ENCODE measurements at places on chromosomes 5 and 9.

DNA sequence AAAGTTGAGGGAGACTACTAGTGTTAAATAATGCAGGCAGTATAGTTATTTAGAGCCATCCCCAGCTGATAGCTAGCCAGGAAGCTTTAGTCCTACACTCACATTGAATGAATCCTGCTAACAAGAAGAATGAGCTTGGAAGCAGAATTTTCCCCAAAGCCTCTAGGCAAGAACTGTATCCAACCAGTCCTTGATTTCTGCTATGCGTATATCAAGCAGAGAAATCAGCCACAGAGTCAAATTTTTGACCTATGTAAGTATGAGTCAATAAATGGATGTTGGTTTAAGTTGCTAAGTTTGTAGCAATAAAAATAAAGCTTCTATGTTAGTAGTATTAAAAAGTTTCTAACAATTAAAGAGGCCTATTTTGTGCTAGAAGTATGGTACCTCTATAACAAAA, 672.1 kb upstream of the CHD1 start:
- DNase-seq: no peak

DNA sequence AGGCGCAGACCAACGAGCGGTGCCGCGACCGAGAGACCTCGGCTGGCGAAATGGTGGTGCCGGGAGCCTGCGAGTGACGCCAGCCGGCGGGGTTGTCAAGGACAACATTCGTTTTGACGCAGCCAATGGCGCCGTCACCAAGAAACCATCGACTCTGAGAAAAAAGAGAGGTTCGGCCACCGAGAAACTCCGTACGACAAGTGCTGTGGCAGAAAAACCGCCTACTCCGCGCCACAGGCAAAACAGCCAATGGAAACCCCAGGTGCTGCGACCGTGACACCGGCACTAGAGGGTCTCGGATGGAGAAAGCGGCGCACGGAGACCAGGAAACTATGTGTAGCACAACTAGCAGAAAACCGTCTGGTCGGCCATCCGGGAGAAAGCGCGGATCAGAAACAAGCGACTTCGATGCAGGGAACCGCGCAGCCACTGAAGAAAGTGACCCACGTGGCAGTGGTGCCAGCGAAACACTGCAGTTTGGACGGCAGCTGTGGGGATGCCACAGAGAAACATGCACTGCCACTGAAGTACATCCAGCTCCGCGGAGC, 88.8 kb downstream of the ANXA2R start:
- peak; percentile 64 for DNase-seq

- no peak for DNase-seq
Observed at GRCh38 chr5:147305147-147305546, 70.3 kb downstream of the STK32A start.

- no peak for DNase-seq
Observed at GRCh38 chr9:92749934-92750315, 14.7 kb downstream of the BICD2 start.

- no peak for DNase-seq
Observed at GRCh38 chr5:125510651-125511050, 764.2 kb upstream of the ZNF608 start.

DNA sequence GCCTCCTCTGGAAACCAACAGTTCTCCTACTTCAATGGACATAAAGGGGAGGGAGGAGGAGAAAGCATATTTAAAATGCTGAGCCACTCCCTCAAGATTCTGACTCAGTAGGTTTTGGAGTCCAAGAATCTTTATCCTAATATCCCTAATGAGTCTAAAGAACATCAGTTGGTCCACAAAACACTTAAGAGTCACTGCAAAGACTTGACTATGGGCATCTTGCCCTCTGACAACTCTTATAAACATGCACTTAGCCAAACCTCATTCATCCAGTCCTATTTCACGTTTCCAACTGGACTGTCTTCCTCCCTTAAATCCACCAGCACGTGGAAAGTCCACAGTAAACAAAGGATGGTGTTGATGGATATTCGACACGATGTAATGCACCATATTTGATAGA, 172.5 kb downstream of the FAM114A2 start:
- DNase-seq: no peak

GRCh38 chr9:110081395-110081794, 126.6 kb downstream of the C9orf152 start:
- no peak for DNase-seq

GRCh38 chr5:146568161-146568560, 52.2 kb upstream of the GPR151 start:
- DNase-seq: no peak

DNA sequence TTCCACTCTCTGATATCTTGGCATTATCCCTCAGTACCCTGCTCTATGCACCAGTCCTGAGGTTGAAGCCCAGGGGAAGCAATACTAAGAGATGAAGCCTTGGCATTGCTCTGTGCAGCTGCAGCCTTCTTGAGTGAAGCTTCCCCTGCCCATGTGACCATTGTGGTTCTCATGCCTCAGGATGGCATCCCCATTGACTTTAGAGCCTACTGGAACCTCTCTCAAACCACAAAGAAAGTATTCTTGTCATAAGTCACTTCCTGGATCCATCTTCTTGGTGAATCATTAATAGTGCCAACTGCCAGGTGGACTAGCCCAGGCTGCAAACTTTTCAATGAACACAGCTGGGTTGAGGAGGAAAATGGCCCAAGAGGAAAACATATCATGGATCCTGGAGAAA, 283.9 kb upstream of the RFX3 start:
- DNase-seq: no peak

- no peak for DNase-seq
Observed at GRCh38 chr5:99334936-99335335, 406.1 kb upstream of the CHD1 start.

- DNase-seq: peak; percentile 32
Observed at GRCh38 chr5:39448506-39449128, 23.8 kb upstream of the DAB2 start.

DNA sequence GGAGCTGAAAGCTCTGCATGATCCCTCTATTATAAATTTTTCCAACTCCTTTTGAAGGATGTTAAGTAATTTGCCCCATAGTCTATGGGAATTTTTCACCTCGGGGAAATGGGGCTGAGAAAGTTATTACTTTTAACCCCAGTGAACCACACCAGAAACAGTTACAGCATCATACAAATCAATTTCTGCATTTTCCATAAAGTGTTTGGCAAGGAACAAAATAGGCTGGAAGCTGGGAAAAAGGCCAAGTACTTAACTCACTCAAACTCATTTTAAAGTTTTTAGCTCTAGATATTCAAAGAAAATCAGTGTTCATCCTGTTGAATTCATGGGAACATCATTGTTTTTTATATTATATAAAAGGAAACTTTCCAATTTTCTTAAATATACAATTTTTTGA, 160.9 kb downstream of the SH3GL2 start:
- DNase-seq: no peak

GRCh38 chr9:76761448-76761847, 2.8 kb upstream of the PCA3 start:
- no peak for DNase-seq

DNA sequence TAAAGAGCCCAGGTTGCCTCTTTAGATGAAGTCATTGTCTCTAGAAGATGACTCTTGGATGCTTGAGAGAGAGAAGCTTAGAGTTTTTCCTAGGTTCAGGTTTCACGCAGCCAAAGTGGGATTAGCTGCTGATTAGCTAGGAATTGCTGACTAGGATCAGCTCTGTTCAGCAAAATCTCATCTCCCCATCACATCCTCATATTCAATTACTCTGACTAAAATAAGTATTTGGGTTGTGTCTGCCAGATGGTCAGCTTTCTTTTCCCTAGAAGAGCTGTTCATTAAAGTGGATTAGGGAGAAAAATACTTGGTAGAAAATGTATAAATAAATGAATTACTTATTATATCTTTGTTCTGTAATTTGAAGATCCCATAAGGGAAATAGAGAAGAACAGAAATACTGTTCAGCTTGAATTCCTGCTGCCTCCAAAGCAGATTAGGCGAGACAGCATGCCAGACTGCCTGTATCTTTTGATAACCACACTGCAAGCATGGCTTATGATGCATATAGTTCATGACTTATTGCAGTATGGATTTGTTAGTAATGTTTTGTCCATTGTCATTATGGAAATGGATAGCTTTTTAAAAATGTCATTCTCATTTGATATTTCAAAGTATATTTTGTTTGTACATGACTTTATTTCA, 184.8 kb upstream of the CD180 start:
- DNase-seq: no peak

- DNase-seq: no peak
Observed at GRCh38 chr5:137833463-137833862, 34.2 kb upstream of the MYOT start.

DNA sequence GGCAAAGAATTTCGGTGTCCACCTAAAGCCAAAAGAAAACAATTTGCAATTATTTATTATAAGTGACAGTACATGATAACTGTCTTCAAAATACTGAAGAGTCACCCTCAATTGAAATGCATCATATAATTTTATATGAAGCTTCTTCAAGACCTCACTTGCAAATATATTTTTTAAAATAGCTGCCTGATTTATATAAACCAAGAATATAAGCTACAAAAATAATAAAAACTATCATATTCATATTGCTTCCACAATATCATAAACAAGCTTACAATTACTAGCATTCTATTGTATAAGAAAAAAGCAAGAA, 144.1 kb downstream of the CETN3 start:
- DNase-seq: no peak

GRCh38 chr9:86674487-86674886, 272.8 kb downstream of the GAS1 start:
- DNase-seq: no peak

GRCh38 chr5:174505621-174506020, 218.8 kb upstream of the MSX2 start:
- DNase-seq: no peak

DNA sequence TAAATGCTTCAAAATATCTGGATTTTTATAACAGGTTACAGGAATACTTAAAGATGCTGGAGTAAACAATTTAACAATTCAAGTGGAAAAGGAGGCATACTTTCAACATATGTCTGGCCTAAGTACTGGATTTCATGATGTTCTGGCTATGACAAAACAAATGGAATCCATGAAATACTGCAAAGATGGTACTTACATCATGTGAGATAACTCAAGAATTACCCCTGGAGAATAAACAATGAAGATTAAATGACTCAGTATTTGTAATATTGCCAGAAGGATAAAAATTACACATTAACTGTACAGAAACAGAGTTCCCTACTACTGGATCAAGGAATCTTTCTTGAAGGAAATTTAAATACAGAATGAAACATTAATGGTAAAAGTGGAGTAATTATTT, 35.6 kb downstream of the SLC30A5 start:
- no peak for DNase-seq

DNA sequence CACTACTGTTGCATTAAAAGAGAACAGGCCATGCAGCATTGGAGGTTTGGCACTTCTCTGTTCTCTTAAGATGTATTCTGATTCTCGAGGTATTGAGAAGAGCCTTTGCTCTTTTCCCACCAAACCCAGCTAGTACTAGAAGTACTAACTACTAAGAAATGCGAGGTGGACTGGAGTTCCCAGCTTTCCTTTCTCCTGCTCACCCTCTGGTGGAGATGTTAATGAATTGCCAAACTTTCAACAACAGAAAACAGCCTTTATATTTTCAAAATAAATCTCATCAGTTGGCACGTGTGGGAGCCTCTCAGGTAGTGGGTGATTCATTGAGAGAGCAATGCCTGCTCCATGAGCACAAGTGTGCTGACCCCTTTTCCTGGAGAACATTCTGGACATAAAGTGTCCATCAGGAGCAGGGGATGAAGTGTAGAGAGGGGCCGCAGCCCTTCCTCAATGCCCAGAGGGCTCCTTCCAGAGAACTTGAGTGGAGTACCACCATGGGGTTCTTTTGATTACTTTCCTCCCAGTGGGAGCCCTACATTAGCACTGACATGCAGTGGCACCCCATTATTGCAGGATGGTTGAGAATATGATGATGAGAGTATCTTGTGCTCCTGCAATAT, 45.7 kb downstream of the TMEM174 start:
- no peak for DNase-seq

GRCh38 chr5:106474066-106474465, 1196.7 kb downstream of the EFNA5 start:
- DNase-seq: no peak

GRCh38 chr9:78386348-78386747, 89.4 kb downstream of the PSAT1 start:
- no peak for DNase-seq

GRCh38 chr5:38347896-38348295, 89.5 kb downstream of the EGFLAM start:
- DNase-seq: no peak

DNA sequence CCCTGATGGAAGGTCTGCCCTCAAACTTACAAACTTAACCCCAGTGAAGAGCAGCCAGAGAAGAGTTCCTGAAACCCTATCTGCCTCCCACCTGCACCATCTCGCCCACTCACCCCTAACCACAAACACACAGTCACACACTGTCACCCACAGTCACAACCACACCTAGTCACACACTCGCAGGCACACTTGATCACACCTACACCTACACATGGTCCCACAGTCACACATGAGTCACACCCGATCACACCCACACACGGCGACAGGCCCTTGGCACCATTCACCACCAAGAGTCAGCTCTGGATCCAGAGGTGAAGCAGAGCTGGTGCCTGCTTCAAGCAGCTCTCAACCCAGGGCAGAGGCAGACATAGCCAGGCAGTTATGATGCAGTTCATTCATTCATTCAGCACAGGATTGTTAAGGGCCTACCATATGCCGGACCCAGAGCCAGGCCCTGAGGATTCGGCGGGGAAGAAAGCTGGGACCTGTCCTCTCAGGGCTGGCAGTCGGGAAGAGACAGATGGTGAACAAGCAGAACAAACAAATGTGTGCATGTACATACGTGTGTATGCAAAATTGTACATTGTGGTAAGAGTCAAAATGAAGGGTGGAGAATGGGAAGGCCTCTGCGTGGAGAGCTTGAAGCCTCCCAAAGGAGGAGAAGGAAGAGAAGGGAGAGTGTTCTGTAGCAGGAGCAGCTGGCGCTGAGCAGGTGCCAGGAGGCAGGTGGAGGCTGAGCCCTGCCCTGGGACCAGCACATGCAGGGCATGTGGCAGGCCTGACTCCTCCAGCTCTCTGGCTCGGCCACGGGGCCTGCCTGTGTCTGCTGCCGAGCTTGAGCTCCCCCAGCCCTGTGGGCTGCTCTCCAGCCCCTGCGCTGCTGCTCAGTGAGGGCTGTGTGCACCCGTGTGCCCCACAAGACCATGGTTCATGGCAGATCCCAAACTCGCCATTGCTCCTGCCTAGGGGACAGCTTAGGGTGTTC, 6.4 kb downstream of the TSPAN17 start:
- DNase-seq: no peak

DNA sequence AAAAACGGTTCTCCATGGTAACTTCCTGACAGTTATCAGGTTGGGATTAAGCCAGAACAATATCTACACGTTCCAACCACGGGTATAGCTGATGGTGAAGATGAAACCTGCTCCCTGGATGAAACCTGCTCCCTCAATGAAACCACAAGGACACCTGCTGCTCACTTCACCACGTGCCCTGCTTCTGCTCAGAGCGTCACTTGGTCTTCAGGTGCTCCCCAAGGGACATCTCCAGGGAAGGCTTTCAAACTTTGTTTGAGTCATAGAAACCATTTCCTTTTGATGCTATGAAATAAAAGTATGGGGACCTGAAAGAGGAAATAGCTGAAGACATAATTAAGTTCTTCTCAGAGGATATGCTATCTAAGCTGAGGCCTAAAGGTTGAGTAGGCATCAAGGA, 242.4 kb downstream of the MED10 start:
- no peak for DNase-seq

- DNase-seq: no peak
Observed at GRCh38 chr5:75654693-75655295, 43.5 kb downstream of the ANKDD1B start.

- DNase-seq: no peak
Observed at GRCh38 chr5:136075466-136075891, 46.7 kb downstream of the TGFBI start.

Measured in left hindlimb (tissue), 1 donor.